ENCODE measurements at places on chromosomes 3 and 15.

DNA sequence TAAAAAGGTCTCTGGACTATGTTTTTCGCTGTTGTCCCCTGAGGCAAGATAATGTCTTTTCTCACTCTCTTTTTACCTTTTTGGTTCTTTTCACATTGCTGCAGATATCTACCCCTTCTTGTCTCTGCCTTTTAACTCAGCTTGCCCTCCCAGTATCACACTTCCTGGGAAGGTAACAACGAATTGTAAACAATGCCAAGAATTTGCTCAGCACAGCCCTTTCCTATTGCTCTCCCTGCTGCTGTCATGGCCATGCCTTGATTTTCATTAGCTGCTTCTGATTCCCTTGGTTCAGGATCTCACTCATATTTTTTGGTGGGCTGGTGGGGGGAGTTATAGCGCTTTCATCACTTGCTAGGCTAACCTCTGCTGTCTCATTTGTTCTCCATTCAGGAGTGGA lies 123.1 kb upstream of the DPH6 start:
- DNase-seq = no peak

DNA sequence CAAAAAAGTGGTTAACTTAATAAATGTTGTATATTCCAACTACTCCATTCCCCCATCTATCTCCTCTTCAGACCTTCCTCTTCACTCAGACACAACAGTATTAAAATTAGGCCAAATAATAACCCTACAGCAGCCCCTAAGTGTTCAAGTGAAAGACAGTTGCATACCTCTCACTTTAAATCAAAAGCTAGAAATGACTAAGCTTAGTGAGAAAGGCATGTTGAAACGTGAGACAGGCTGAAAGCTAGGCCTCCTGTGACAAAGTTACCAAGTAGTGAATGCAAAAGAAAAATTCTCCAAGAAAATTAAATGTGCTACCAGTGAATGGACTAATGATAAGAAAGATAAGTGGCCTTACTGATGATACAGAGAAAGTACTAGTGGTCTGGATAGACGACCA lies 71.7 kb downstream of the ANKRD28 start:
- DNase-seq = no peak

DNA sequence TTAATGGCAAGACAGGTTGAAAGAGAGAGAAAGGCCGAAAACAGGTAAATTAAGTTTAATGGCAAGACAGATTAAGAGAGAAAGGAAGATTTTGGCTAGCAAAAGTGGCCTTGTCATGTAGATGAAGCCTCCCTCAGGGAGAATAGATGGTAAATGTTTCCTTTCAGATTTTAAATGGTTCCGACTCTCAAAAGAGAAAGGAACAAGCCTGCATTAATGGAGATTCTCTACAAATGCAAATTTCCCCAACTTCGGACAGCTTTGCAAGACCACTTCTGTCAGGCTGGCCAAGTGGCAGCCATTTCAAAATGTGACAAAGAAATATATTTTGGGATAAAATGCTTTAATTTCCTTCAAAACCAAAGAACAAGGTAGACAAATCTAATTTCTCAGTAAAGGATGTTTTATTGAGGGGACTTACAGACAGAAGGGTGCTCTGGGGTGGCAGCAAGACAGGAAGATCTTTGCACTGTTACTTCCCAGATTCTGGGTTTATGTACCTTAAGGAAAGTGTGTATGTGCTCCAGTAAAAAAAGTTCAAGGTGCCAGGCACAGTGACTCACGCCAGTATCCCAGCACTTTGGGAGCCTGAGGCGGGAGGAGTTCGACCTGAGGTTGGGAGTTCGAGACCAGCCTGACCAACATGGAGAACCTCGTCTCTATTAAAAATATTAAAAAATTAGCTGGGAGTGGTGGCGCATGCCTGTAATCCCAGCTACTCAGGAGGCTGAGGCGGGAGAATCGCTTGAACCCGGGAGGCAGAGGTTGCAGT lies 626.3 kb upstream of the NAALADL2 start:
- DNase-seq = no peak

DNA sequence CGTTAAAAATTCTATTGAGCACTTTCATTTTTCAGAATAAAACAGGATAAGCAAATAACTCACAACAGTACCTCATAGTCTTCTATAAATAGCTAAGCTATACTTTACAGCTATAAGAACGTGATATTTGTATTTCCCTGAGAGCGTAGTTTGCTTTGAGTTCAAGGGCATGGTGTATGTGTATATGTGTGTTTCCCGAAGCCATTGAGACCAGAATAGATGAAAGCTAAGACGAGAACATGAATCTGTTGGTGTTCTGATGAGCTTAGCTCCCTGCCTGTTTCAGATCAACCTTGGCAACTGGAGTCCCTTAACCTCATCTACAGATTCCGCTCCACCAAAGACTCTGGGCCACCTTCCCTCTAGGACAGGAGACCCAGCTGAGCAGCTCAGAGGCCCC lies 59.5 kb upstream of the MCF2L2 start:
- no peak for DNase-seq

DNA sequence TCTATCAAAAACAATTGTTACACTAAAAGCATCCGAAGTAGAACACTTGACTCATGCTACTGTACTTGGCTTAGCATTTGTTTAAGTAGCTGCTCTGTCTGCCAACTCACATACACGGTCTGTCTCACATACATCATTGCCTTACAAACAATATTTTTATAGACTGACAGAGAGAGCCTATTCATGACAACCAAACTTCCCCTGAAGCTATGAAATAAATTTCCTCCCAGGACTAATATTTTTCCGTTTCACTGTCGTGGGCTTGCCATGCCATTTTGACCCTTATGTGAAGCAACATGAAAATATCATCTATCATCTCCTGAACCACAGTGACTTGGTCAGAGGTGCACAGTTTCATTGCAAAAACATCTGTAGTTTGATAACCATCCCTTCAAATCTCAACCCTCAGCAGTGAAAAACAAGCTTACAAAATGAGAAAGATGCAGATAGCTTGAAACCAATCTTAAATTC lies 66.5 kb upstream of the PYGO1 start:
- DNase-seq = no peak

GRCh38 chr3:69122403-69122802 lies at the start of gene LMOD3:
TSS of gene LMOD3 (minus strand) at chr3:69122595. CDS start at chr3:69122386, 209 bp downstream.
- DNase-seq = no peak

GRCh38 chr3:172040981-172041963 lies 1.9 kb downstream of the FNDC3B start:
- DNase-seq = no peak

DNA sequence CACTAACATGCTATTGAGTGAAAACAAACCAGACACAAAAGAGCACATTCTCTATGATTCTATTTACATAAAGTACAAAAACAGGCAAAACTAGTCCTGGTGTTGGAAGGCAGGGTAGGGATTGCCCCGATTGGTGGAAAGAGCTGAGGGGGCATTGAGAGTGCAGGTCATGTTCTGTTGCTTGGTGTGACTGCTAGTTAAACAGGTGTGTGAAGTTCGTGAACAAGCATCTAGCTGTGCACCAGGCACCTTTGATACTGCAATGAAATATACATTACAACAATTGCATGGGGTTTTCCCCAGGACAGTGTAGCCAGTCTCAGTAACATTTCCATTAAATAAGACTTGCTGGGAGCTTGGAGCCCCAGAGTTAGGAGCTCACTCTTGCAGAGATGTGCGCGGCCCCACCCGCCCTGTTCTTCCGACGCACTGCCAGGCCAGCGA lies 26.3 kb upstream of the THRB start:
- DNase-seq = no peak

DNA sequence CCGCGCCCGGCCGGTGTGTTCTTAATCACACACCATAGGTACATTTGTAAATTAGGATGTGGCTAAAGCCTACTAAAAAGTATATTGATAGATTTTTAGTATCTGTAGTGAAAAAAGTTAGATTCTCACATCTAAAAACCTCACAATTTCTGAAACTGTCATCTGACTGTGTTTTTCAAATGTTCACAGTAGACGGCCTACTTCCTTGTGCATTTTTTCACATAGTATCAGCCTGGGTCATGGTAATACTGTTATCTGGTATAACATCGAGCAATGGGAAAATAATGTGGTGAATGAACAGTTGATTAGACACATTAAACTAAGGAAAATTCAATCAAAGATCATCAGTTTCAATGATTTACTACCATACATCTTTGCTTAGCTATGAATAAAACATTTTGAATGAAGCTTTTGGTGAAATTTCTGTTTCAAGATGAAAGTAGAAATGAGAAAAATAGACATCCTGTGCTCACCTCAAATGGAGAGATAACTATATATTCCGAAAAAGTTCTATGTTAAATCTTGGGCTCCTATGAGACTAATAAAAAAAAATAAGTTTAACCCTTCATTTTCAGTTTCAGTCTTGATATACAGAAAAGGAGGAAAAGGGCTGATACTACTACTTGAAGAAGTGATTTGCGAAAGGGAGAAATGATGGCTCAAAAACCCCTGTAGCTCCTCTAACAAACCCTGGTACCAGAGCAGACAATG lies 262.7 kb downstream of the ZBTB20 start:
- no peak for DNase-seq
